Inflammatory macrophage treated with lipopolysaccharide for 4 hours (primary cell): ENCODE measurements at places on chromosomes 16 and 17.

GRCh38 chr17:81207610-81208581 lies 14.9 kb downstream of the CEP131 start:
- no peak for DNase-seq

DNA sequence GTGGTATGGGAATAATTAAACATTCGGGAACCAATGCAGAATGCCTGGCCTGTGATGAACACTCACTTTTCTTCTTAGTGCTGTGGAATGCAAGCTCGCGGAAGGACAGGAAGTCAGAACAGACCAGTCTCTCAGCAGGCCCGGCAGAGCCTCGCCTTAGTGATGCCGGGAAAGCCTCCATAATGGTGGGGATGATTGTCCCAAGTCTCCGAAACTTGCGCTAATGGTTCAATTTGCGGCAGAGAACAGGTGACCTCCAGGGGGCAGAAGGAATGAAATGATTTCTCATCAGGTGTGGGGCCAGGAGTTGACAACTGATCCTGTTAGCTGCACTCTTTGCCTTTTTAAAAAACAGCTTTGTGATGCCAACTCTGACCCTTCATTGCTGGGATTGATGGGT lies 170.6 kb downstream of the GSG1L start:
- DNase-seq = no peak

DNA sequence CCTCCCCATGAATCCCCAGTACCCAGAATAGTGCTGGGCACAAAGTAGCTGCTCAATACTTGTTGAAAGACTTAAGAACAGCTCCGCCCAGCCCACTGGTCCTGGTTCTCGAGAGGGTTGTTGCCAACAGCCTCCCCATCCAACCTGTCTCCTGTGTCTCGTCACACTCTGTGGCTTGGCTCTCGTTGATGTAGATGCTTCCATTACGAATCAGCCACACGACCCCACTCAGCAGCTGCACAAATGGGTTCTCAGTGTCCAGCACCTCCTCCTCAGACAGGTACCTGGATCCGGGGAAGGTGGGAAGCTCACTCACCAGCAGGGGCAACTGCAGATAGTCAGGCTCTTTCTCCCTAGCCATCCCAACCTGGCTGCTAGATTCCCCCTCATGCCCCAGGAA lies 2.1 kb downstream of the NAGPA start:
- DNase-seq = no peak

DNA sequence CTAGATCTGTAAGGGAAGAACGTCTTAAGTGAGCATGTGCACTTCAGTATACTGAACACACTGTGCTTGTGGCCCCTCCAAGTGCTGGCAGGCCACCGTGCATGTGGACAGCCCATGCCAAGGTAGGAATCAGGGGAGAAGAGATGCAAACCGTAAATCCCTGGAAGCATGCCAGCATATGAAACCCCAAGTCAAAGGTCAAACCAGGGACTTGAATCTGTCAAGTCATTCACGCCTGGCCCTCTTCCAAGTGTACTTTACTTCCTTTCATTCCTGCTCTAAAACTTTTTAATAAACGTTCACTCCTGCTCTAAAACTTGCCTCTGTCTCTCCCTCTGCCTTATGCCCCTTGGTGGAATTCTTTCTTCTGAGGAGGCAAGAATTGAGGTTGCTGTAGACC lies 2.8 kb upstream of the ATXN2L start:
- DNase-seq = peak; percentile 19

DNA sequence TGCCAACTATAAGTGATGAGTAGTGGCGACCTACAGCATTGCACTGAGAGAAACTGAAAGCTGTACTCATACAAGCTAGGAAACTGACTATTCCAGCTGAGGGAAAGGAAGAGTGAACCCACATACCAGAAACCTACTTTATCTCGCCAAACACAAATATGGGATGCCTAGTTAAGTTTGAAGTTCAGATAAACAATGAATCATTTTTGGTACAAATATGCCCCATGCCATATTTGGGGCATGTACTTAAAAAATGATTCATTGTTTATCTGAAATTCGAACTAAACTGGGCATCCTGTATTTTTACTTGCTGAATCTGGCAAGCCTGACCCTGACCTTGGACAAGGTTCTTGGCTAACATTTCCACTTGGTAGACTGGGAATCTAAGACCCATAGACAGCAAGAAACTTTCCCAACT lies 527.8 kb upstream of the PSMD7 start:
- no peak for DNase-seq

DNA sequence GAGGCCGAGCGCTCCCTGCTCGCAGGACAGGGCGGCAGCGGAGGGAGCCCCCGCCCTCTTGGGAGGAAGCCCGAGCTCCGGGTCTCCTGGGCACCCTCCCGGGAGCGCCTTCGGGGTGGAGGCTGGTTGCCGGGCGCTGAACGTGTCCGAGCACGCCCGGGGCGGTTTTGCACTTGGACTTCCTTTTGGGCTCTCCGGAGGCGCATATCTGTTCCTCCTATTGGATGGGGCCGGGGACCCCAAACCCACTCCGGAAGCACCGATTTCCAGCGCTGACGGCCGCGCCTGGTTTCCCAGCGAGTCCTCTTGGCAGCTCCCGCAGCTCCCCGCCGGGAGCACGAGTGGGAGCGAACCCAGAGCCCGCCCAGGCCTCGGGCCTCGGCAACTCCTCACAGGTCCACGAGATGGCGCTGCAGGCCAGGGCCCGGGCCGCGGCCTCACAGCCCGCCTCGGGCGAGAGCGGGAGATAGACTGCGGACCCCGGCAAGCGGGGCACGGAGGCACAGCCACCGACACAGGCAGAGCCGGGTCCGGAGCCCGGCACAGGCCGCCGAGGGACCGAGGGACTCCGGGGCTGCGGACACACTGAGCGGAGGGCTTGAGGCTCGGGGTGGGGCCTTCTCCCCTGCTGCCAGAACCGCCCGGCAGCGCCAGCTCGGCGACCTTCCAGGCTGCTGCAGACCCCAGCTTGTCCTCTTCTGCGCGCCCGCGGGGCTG lies 12.7 kb downstream of the TBX2 start:
- peak; percentile 62 for DNase-seq

- DNase-seq = no peak
Observed at GRCh38 chr16:87822108-87822970, 47.0 kb downstream of the SLC7A5 start.

DNA sequence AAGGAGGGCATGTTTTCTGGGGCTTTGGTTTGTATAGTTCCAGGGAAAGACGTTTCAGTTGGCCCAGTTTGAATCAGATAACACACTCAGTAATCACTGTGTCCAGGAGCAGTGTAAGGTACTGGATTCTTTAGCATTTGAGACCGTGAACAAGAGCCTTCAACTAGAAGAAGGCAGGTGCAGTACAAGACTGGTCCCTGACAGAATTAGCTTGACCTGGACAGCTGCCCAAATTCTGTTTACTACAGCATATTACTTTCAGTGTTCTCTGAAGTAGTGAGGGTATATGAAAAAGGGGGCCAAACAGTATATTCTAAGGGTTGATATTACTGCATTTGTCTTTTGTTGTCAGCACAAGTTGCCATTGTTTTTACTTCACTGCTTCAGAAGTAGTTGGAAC lies 81.3 kb downstream of the COX10 start:
- DNase-seq = no peak

DNA sequence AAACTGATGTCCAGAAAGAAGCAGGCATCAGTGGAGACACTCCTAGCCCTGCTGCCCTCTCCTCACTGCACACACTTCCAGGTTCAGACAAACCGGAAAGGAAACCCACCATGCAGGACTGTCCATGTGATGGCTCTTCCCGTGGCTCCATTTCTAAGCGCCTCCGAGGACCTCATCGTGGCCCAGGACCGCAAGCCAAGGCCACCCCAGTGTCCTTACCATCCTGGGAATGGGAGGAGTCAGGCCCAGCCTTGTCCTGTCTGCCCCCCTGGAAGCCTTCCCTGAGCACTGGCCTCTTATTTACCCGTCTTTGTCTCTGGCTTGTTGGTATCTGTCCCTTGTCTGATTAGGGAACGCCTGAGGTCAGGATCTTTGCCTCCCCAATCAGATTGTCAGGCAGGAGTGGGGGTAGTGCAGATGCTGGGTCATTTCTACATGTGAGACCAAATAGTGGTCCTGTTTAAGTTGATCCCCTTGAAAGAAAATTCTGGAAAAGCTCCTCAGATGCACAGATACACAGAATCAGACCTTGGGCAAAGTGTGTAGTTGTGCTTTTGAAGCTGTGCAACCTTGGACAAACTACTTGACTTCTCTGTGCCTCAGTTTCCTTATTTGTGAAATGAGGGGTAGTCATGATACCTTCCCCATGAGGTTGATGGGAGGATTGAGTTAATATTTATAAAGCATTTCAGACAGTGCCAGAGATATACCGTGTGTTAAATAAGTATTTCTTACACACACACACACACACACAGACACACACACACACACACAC lies 744 bp downstream of the TAC4 start:
- no peak for DNase-seq

DNA sequence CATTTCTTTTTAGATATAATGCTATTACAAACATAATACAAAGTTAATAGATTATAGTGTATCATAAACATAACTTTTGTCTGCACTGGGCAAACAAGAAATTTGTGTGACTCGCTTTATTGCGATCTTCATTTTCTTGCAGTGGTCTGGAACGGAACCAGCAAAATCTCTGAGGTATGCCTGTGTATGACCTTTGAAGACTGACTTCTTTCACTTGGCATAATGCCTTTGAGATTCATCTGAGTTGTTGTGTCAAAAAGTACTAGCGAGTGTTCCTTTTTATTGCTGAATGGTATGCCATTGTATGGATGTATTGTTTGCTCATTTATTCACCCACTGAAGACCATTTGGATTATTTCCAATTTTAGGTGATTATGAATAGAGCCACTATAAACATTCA lies 69.2 kb downstream of the TANC2 start:
- DNase-seq = no peak

GRCh38 chr16:62692685-62693084 lies 656.4 kb upstream of the CDH8 start:
- no peak for DNase-seq

- no peak for DNase-seq
Observed at GRCh38 chr16:13453325-13453724, 466.6 kb upstream of the ERCC4 start.

DNA sequence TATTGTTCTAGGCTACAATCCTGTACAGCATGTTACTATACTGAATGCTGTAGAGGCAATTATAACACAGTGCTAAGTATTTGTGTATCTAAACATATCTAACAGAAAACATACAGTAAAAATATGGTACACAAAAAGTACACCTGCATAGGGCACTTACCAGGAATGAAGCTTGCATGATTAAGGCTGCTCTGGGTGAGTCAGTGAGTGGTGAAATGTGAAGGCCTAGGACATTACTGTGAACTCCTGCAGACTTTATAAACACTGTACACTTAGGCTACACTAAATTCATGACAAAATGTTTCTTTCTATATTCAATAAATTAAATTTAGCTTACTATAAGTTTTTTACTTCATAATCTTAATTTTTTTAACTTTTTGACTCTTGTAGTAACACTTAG lies 37.1 kb downstream of the AMFR start:
- DNase-seq = no peak

GRCh38 chr16:9072806-9073341 lies 18.6 kb upstream of the HAPSTR1 start:
- DNase-seq = no peak

GRCh38 chr17:61291451-61292285 lies 108.0 kb upstream of the TBX2 start:
- no peak for DNase-seq

DNA sequence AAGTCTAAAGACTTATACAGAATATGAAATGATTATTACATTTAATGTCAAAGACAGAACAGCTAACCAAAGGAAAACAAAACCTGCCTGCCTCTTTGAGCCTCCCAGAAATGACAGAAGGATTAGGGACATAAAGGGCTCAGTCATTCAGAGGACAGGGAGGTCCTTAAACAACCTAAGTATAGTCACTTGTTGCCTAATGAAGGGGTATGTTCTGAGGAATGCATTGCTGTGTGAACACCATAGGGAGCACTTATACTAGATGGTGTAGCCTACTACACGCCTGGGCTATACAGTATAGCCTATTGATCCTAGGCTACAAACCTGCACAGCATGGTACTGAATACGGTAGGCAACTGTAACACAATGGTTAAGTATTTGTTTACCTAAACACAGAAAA lies 106.4 kb downstream of the PARN start:
- DNase-seq = no peak

GRCh38 chr17:17500999-17501605 lies 4.9 kb upstream of the RASD1 start:
- peak; percentile 14 for DNase-seq

DNA sequence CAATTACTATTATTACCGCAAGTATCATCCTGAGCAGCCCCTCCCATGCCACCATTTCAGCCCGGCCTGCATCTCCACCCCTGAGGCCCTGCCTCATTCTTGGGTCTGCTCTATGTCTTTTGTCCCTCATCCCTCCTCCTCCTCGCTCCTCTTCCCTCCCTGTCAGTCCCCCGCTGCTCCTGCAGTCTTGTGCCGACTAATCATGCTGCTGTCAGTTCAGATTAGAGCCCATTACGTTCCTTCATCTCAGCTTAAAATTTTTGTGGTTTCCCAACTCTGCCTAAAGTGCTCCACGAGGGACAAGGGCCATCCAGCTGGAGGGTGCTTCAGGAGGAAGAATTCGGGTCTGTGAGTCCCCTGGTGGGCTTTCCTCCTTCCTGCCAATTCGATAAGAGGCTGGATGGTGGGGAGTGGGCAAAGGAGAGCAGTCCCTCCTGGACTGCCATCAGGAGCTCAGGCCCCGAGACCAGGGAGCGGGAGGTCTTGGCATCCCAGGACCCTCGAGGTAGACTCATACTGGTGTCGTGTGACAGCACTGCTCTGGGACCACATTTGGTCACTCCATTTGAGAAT lies 32.9 kb upstream of the GOSR2 start:
- DNase-seq = no peak

- no peak for DNase-seq
Observed at GRCh38 chr17:77451894-77452852, 311.4 kb downstream of the SEC14L1 start.

DNA sequence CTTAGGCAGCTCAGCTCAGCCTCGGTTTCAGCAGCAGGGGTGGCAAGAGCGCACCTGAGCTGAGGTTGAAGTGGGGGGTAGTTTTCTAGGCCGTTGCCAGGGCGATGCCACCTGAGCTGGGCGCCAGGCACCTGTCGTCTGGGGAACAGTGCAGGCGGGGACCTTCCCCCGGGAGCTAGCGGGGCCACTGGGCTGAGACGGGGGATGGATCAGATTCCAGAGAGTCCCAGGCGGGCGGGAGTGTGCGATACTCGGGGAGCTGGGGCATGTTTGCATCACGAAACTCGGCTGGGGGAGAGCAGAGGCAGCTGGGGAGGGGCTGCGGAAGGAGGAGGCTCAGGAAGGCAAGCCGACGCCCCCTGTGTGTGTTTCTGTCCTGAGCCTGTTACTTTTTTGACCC lies 477 bp upstream of the CLDN9 start:
- DNase-seq = no peak

- DNase-seq = peak; percentile 8
Observed at GRCh38 chr17:9324864-9325263, 250.8 kb downstream of the STX8 start.

- peak; percentile 47 for DNase-seq
Observed at GRCh38 chr17:34484193-34484733, 95.1 kb upstream of the TMEM132E start.
